Common myeloid progenitor, CD34-positive (primary cell): ENCODE measurements at places on chromosomes 1 and 21.
A peak's percentile ranks its signal among the peaks of the same experiment; 100 is the strongest.

- no peak overlapping the region for H3K27ac ChIP-seq
- peak; percentile 72 for DNase-seq
- no peaks in the 10 kb centered on the region for H3K27me3 ChIP-seq
- peaks cover 4% of the 10 kb centered on the region for H3K36me3 ChIP-seq
- H3K4me3 ChIP-seq, result peak overlapping the region; percentile 24
Observed at GRCh38 chr1:40381268-40382107, 8.0 kb downstream of the SMAP2 start.

GRCh38 chr1:182670032-182670749 is 14.2 kb downstream of the RGS8 start:
- H3K27me3 ChIP-seq, result peaks cover 21% of the 10 kb centered on the region
- no peak for DNase-seq
- no peaks in the 10 kb centered on the region for H3K36me3 ChIP-seq
- H3K4me3 ChIP-seq, result no peak overlapping the region
- no peaks in the 10 kb centered on the region for H3K4me1 ChIP-seq

DNA sequence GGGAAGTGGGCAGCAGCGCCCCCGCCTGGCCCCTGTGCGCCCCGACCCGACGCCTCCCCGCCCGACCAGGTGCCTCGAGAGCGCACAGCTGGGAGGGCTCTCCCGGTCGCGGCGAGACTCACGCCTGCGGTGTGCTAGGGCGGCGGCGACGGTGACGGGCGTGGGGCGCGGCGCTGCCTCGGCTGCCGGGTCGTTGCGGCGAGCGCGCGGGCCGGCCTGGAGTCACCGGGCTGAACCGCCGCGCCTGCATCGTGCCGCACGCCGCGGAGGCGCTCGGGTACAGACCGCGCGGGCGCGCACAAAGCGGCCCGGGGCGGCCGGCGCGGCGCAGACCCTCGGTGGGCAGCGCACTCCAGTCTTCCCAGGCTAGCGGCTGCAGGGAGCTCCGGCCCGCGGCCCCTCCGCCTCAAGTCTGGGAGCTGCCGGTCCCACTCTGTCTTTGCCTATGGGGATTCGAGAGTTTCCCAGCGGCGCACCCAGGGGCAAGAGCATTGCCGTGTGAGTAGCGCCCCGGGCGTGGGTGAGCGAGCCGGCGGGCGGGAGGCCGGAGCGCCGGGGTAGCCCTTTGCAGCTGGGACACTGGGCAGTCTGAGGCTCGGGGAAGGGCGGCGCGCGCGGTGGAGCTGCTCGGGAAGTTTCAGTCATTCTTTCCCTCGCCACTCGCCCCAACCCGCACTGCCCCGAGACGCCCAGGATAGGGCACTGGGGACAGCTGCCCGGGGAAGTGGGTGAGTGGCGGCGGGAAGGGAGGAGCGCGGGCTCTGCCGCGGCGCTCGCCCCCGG is at the start of gene SLC35F3:
Gene SLC35F3 (plus strand): TSS at position 44 of the 783 bp plus-strand sequence.
- no peaks in the 10 kb centered on the region for H3K36me3 ChIP-seq
- H3K27ac ChIP-seq, result no peak within 1 kb of the TSS
- peaks cover 70% of the 10 kb centered on the region for H3K27me3 ChIP-seq
- H3K4me3 ChIP-seq, result no peak within 1 kb of the TSS
- peak; percentile 43 for DNase-seq

DNA sequence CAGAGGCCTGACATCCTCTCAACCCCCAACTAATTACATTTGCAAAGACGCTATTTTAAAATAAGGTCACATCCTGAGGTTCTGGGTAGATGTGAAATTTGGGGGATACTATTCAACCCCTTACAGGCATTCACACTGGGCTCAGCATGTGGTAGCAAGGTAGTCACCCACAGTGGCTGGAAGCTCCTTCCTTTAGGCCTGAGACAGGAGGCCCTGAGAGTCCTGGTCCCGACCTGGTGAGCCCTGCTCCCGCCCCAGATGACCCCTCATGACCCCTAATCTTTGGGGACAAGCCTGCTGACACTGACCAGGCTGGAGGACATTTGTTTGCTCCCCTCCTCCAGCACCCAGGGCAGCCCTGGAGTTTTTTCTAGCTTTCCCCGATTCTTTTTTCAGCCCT is 225.9 kb downstream of the DYRK1A start:
- DNase-seq, result no peak
- H3K36me3 ChIP-seq, result no peaks in the 10 kb centered on the region
- no peaks in the 10 kb centered on the region for H3K4me1 ChIP-seq
- no peak overlapping the region for H3K27ac ChIP-seq
- H3K4me3 ChIP-seq, result no peak overlapping the region

- H3K27me3 ChIP-seq, result no peaks in the 10 kb centered on the region
- DNase-seq, result no peak
- peak overlapping the region; percentile 55 for H3K4me3 ChIP-seq
Observed at GRCh38 chr1:109398343-109399225, 866 bp upstream of the SORT1 start.

DNA sequence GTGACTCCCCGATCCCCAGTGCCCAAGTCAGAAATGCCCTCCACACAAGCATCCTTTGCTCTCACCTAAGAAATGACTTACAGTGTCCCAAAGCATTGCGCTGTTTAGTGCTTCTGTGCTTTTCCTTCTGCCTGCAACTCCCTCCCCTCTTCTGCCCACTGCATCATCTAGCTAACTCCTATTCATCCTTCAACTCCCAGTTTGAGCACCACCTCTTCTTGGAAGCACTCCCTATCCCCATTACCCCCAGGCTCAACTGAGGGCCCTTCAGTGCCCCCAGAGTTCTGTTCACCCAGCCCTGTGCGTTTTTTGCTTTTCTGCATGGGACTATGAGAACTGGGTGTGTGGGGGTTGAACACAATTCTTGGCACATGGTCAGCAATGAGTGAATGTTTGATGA is 10.0 kb downstream of the KCNQ4 start:
- H3K27me3 ChIP-seq, result no peaks in the 10 kb centered on the region
- H3K4me3 ChIP-seq, result no peak overlapping the region
- no peak overlapping the region for H3K27ac ChIP-seq
- H3K4me1 ChIP-seq, result peaks cover 18% of the 10 kb centered on the region
- DNase-seq, result no peak
- no peaks in the 10 kb centered on the region for H3K36me3 ChIP-seq
